ENCODE measurements at places on chromosomes 5 and 9.

DNA sequence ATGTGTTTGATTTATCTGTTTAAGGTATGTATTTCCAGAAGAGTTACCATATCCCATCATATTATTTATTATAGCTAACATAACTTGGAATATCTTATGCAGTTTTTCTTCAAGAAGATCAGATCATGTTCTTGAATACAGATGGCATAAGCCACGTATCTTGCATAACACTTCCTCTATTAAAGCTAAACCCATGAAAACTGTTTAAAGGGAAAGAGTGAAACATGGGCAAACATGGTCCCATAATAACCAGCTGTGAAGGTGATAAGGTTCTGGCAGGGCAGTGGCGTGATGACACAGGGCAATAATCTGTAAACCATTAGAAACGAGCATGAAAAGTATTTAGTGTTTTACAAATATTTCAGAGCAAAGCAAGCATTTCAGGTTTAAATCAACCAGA is 34.2 kb downstream of the EFNA5 start:
- DNase-seq, result no peak

DNA sequence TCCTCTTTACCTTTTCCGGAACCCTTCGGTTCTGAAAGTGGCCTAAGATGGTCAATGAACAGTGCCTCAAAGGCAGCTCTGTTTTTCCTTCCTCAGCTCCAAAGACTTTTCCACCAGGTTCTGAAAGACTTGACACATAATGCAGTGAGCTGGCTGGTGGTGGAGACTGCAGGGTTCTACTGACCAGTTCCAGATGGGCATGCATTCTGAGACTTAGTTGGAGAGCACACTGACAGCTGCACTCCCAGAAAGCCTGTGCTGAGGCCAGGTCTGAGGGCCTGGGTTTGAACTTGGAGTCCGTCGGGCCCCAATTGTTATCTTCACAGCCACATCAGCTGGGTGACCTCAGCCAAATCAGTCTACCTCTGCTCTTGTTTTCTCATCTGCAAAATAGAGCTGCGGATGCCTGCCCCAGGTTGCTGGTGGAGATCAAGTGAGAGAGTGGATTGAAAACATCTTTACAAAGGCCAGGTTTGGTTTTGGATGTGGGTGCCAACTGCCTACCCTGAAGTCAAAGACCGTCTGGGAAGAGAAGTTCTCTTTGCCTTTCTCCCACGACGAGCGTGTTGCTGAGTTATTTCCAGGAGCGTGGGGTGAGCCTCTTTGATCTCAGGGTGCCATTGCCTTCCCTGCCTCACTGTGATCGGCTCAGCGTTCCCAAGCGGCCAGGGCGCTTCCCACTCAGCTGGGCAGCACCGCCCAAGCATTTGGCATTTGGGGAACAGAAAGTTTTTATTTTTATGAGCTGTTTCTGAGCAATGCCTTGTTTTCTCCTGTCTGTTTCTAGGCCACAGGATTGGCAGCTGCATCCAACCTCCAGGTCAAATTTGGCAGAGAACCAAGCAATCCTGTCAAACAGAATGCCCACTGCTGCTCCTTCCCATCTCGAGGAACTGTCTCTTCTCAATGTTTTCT is 54.9 kb downstream of the RAD23B start:
- DNase-seq, result no peak

- DNase-seq, result peak; percentile 18
Measured at GRCh38 chr5:125411071-125411743, 664.8 kb upstream of the ZNF608 start.

- DNase-seq, result no peak
Measured at GRCh38 chr9:17623965-17624364, 45.1 kb downstream of the SH3GL2 start.

GRCh38 chr9:125437771-125438221 is 176.2 kb downstream of the GAPVD1 start:
- no peak for DNase-seq

DNA sequence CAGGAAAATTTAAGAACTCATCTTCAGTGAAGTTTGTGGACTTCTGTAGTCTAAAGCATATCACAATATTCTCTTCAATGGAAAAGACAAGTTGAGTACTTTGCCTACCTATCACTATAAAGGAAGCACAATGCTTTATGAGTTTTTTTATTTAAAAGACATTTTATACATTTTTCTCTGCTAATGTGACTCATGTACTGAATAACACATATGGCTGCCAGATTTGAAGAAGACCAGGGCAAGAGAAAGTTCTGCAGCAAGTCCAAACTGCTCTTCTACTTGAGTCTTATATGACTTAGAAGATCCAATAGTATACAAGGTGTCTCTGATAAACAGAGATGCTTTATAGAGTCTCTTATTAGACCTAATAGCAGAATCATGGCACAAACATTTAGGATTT is 978.4 kb downstream of the TLE4 start:
- no peak for DNase-seq

DNA sequence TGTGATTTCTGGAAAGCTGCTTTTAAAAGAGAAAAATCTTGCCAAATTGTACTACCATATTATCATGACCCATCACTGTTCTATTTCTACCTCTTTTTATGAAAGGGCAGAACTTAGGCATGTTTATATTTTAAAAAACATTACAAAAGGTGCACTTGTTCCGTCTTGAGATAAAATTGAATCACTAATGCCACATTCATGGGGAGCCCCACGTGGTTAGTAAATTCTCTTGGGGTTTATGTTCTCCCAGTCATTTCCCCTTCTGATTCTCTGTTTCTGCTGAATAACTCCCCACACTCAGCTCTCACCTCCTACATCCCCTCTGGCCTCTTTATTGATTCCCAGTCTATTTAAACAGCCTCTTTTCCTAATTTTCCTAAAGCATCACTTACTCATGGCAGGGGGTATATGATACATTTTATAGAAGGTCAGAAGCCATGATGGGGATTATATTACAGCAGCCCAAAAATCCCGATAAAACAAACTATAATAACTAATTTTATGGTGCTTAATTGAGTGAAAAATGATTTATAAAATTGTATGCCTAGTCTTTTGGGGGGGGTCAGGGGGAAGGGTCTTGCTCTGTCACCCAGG is 19.7 kb upstream of the VLDLR start:
- DNase-seq, result no peak

DNA sequence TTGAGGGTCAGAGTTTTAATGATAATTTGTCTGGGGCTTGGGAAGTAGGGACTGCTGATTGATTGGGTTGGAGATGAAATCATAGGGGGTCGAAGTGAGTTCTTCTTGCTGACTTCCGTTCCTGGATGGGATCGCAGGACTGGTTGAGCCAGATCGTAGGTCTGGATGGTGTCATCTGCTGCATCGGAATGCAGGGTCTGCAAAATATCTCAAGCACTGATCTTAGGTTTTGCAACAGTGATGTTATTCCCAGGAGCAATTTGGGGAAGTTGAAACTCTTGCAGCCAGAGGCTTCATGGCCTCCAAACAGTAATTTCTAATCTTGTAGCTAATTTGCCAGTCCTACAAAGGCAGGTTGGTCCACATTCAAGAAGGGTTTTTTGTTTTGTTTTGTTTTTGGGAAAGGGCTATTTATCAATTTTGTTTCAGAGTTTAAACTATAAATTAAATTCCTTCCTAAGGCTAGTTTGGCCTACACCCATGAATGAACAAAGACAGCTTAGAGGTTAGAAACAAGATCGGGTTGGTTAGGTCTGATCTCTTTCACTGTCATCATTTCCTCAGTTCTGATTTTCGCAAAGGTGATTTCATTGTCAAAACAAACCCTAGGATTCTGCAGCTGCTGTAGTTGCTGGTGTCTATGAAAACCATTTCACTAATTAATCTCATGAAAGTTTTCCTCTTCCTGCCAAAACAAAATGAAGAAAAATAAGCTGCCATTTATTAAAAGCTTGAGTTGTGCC is 388.0 kb downstream of the TMEM232 start:
- DNase-seq, result no peak

- DNase-seq, result no peak
Measured at GRCh38 chr5:43569236-43569746, 12.4 kb upstream of the PAIP1 start.

- DNase-seq, result no peak
Measured at GRCh38 chr9:21504894-21505293, 22.8 kb upstream of the IFNE start.

- no peak for DNase-seq
Measured at GRCh38 chr5:40360685-40361084, 319.0 kb upstream of the PTGER4 start.

GRCh38 chr5:4880304-4880741 is 259.8 kb upstream of the ADAMTS16 start:
- no peak for DNase-seq

DNA sequence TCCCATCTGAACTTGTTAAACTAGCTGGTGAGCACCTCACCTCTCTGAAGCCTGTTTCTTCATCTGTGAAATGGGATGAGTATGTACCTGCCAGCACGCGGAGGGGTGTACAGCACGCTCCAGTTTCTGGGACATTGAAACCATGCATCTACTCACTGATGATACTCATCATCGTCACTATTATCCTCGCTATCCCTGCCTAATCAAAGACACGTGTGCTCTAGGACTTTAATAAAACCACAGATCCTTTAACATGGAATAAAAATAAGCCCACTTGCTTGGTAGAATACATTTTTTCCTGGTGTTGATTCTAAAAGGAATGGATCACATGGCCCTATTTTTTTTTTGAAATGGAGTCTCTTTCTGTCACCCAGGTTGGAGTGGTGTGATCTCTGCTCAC is 37.3 kb upstream of the POMT1 start:
- DNase-seq, result no peak

GRCh38 chr9:114968671-114969070 is 38.3 kb upstream of the TNFSF8 start:
- DNase-seq, result no peak

GRCh38 chr9:89872913-89873707 is 268.3 kb downstream of the GADD45G start:
- DNase-seq, result no peak

GRCh38 chr5:143228597-143229293 is 174.7 kb downstream of the NR3C1 start:
- DNase-seq, result no peak

DNA sequence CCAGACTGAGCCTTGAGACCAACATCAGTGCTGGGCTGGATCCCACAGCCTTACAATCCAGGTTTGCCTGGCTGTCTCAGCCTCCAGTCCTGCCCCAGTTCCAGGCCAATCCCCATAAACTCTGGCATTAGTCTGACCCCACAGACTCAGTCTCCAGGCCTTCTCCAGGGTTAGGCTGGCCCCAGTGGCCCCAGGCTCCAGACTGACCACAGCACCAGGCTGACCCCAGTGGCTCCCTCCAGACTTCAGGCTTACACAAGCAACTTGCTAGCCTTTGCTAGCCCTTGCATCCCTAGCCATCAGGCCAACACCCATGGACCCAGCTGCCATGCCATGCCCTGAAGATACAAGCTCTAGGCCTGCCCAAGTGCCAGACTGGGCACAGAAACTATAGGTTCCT is 1326.0 kb upstream of the C9orf72 start:
- DNase-seq, result no peak

- no peak for DNase-seq
Measured at GRCh38 chr5:65668696-65669095, 43.9 kb downstream of the SHLD3 start.

- peak; percentile 11 for DNase-seq
Measured at GRCh38 chr5:77181173-77181572, 29.3 kb upstream of the PDE8B start.

- no peak for DNase-seq
Measured at GRCh38 chr5:133253070-133253469, 201.3 kb downstream of the HSPA4 start.

DNA sequence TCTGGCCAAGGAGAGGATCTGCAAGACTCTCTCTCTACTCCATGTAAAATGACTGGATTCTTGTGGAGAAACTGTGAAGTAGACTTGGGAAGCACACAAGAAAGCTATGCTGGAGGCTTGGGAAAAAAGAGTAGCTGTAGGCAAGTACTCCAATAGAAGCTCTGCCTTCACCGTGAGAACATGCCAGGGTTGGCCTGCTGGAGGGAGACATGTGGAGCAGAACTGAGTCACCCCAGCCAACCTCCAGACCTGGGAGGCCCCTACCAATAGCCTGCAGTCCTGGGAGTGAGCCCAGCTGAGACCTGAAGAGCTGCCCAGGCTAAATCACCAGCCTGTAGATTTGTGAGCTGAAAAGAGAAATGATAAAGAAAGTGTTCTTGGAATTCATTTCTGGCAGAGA is 66.6 kb downstream of the DEPDC1B start:
- DNase-seq, result no peak

DNA sequence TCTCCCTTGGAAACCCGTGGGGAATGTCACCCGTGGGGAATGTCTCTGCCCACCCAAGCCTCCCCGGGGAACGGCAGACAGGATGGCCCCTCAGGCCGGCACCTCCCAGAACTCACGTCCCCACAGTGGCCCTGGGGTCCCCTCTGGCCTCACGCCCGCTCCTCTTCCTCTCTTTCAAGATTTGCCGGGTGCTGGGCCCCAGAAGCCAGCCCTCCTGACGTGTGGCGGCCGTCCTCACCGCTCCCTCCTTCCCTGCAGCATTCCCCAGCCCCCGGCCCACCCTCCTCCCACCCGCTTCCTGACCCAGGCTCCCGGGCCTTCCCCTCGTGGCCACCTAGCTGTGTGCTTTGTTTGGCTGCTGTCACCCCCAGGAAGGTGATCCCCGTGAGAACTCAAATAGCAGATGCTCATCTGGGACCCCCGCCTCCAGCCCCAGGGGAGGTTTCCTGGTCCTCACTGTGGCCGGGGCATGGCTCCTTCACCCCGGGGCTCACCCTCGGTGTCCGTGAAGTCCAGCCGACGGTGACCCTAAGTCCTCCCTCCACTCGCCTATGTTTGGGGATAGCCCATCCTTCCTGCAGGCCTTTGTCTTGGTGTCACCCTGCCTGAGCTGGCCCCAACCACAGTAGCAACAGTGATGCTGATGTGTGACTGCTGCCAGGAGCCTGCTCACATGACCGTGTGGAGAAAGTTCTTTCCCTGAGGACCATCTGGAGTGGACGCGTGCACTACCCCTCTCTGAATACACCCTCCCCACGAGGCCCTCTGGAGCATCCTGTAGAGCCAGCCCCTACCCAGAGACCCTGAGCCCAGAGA is 163.3 kb upstream of the IER5L start:
- DNase-seq, result no peak

DNA sequence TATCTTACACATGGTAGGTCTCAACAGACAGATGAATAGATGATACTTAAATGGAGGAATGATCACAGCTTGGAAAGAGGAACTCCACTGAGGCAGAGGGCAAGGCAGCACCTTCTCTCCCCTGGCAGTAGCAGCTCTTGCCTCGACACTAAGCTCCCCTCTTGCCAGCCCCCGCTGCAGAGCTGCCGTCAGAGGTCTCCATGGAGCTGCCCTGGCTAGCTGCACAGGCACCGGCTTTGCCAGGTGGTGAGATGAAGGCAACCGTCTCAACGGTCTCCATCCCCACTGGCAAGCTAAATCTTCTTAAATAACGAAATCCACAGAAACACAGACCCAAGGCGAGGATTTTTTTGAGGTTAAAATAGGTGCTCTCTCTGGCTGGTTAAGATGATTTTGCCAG is 81.2 kb downstream of the CRB2 start:
- DNase-seq, result no peak

- no peak for DNase-seq
Measured at GRCh38 chr9:99569840-99570239, 251.8 kb upstream of the NR4A3 start.

DNA sequence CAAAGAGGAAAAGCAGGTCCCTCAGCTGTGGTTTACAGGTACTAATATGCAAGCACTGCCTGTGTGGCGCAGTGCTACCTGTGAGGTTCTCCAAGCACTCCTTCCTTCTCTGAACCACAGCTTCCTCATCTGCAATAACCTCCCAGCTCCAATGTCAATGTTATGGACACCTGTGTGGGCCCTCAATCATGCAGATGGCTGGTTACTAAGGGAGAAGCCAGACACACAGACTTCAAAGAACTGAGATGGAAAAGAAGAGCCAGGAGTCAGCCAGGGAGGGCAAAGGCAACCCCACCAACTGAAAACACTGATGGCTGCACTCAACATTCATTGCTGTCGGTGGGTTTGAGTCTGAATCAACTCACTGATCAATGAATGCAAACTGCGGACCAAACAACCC is 77.7 kb downstream of the NR6A1 start:
- DNase-seq, result no peak
